Stimulated activated CD4-positive, alpha-beta T cell treated with anti-CD3 and anti-CD28 coated beads, Interleukin-4, amount 100 ng/mL, for 4 hours (primary cell): ENCODE measurements at places on chromosomes 2 and 18.

DNA sequence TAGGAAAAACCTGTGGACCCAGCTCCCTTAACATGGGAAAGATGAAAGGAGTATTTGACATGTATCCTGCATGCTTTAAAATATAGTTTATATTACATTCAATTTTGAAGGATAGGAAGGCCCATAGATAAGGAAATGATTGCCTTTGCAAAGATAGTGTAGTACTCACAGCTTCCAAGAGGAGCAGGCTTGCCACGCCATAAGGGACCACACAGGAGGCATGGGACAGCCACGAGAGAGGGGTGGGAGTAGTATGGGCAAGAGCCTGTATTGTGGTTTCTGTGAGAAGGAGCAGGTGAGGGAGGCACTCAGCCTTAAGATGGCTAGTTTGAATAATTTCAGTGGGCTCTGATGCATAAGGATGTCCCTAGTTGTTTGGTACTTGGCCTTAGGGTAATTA lies 740.3 kb downstream of the SATB2 start:
- DNase-seq, result no peak

DNA sequence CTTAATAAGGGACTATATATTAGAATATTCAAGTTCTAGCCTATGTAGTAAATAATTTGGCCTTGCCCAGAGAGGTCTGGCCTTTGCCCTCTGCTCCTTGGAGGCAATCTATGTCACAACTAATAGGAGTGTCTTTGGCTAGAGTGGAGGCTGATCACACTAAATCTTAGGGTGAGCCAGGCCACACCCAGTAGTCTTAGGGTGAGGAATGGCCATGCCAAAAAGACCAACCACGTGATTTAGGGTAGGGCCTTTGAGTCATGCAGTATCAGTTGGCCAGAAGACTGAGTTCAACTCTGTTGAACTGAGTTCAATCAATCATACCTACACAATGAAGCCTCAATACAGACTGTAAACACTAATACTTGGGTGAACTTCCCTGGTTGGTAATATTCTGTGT lies 26.0 kb upstream of the FLACC1 start:
- DNase-seq, result no peak

- no peak for DNase-seq
Measured at GRCh38 chr18:11741505-11742145, 52.6 kb downstream of the GNAL start.

GRCh38 chr2:74908748-74909444 lies 49.5 kb upstream of the POLE4 start:
- DNase-seq, result no peak

- DNase-seq, result no peak
Measured at GRCh38 chr2:135066710-135067109, 14.6 kb downstream of the RAB3GAP1 start.

DNA sequence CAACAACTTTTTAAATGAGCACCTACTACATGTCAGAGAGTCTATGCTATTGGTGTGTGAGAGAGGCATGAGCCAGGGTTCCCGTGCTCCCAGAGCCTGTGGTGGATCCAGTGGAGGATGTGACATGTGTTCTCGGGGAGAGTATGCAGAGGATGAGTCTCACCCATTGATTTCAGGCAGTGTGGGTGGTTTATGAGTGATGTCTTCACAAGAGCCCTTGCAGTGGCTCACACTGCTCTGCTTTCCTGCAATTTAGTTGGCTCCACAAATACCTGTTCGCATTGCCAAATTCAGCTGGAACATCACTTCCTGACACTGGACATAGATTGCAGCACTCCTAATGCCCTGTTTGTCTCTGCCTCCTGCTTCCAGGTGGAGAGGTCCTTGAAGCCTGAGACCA lies 243.6 kb upstream of the CXCR4 start:
- no peak for DNase-seq

DNA sequence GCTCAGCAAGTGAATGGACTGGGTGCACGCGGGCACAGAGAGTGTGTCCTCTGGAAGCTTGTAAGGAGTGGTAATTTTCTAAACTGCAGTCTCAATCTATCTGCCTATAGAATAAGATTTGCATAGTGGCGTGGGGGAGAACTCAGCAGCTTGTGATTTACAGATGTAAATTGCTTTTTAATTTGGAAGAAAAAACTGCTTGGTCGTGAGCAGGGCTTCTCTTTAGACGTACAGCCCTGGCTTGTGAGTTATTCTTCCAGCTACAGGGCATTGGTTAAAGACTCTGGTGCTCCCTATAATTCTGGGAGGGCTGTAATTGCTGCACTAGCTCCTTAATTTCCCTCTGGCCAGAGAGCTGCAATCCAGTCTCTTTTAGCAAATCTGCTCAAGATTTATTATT lies 84.9 kb downstream of the MARCO start:
- DNase-seq, result no peak

GRCh38 chr2:56713161-56713676 lies 529.4 kb downstream of the CCDC85A start:
- DNase-seq, result no peak

GRCh38 chr2:117859924-117860647 lies 45.6 kb downstream of the DDX18 start:
- no peak for DNase-seq

DNA sequence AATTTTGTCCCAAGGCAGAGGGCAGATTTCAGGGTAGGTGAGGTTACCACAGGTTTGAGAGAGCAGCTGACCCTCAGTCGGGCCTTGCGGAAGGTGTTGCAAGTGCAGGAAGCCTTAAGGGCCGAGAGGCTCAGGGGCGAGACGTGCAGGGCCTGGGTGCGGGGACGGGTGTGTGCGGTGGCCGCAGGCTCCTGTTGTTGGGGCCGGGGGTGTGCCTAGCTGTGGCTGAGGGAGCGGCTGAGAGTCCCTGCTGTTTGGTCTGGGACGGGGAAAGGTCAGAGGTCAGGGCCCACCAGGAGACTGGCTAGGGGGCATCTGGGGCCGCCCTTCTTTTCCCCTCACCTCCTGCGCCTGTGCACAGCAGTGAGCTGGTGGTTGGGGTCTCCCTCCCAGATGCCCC lies 52.5 kb downstream of the NTSR2 start:
- DNase-seq, result no peak

- no peak for DNase-seq
Measured at GRCh38 chr2:100269889-100270288, 52.4 kb downstream of the LONRF2 start.

GRCh38 chr18:11051462-11051861 lies 97.9 kb downstream of the PIEZO2 start:
- no peak for DNase-seq

DNA sequence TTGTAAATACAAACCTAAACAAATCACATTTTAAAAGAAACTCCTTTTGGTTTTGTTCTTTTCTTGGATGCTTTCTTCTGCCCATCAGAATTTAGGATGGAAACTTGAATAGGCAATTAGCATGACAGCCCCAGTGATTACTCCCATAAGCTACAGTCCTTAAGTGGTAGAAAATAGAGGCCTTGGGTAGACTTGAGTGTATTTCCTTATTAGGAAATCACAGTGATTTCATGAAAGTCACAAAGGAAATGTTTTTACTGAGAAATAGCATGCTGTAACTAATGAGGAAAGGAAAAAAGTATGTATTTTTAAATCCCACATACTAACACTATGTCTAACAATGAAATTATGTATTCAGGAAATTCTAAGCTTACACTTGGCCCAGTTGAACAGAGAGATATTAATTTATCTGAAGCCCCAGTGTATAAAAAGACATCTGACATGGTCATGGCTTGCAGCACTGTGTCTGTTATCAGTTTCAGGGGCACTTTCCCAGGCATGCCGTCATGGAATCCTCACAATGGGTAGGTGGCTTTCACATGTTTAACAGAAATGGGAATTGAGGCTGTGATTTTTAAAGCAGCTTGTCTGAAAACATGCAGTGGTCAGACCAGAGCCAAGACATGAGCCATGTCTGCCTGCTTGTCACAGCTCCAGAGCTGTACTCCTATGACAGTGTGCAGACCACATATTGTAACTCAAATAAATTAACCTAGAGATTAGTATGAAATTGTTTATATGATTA lies 79.7 kb upstream of the TRIB2 start:
- DNase-seq, result no peak

DNA sequence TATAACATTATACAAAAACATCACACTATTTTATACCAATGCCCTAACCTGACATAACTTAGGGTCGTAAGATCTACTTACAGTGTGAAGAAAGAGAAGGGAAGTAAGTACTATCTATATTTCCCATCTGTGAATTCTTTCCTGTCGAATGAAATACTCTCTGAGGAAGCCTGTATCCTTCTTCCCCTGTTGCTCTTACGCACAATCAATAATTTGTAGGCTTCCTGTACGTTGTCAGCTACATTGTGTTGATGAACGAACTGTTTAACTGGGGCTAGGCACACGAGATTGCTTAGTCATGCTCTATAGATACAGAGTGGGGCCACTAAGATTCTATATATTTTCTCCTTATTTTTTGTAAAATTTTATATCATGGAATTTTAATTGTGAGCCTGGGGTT lies 1125.0 kb upstream of the CELF4 start:
- DNase-seq, result no peak

GRCh38 chr2:76953733-76954347 lies 568.3 kb downstream of the LRRTM4 start:
- no peak for DNase-seq

- no peak for DNase-seq
Measured at GRCh38 chr2:108786008-108786353, 590 bp upstream of the CCDC138 start.

DNA sequence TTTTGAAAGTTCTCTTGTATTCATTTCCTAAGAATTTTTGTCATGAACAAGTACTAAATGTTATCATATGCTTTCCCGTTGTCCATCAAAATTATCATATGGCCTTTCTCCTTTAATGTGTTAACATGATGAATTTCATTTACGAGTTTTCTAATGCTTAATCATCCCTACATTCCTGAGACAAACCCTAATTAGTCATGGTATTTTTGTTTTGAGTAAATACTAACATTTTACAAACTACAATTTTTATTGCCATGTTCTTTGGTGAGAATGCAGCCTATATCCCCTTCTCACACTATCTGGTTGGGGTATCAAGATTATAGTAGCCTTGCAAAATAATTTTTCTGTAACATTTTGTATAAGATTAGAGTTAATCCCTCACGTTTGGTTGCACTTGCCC lies 14.5 kb downstream of the SMAD2 start:
- no peak for DNase-seq

- DNase-seq, result no peak
Measured at GRCh38 chr2:229275506-229275905, 4.4 kb upstream of the PID1 start.

- DNase-seq, result no peak
Measured at GRCh38 chr2:14297340-14297739, 335.2 kb upstream of the LRATD1 start.

DNA sequence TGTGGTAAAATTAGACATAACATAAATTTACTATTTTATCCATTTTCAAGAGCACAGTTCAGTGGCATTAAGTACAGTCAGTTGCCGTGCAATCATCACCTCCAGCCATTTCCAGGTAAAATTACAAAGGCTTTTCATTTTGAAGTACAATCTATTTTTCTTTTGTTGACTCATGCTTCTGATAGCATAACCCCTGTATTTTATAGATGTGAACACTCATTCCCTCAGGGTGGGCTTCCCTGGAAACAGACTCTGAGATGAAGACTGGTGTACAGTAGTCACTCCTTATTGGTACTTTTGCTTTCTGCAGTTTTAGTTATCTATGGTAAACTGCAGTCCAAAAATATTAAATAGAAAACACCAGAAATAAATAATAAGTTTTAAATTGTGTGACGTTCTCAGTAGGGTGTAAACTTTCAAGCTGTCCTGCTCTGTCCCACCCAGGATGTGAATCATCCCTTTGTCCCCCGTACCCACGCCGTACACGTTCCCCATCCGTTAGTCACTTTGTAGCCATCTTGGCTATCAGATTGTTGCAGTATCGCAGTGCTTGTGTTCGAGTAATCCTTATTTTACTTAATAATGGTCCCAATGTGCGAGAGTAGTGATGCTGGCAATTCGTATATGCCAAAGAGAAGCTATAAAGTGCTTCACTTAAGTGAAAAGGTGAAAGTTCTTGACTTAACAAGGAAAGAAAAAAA lies 41.1 kb upstream of the NAB1 start:
- DNase-seq, result no peak

- DNase-seq, result no peak
Measured at GRCh38 chr2:170641961-170642360, 73.2 kb upstream of the SP5 start.

GRCh38 chr2:18373664-18374063 lies 186.8 kb downstream of the RDH14 start:
- no peak for DNase-seq

- DNase-seq, result no peak
Measured at GRCh38 chr2:58106896-58107295, 60.3 kb downstream of the VRK2 start.

GRCh38 chr2:236196366-236196765 lies 28.2 kb upstream of the GBX2 start:
- no peak for DNase-seq

DNA sequence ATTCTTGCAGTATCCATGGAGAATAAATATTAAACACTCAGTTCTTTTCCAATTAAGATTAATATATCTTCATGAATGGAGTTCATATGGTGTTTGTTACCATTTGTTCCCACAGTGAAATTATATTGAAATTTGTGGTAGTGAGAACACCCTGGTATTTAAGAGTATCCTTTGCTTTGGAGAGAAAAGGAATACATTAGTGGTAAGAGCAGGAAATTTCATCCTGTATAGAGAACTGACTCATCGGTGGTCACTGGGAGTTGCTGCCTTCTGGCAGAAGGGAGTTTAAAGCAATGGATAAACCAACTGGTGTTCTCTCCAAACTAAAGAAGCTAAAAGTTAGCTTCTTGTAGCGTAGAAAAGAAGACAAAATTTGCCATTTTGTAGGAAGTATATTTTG lies 107.3 kb downstream of the MYO1B start:
- DNase-seq, result no peak

GRCh38 chr2:64548761-64549160 lies 24.6 kb downstream of the AFTPH start:
- DNase-seq, result no peak

GRCh38 chr2:160934263-160934662 lies 226.0 kb upstream of the TANK start:
- DNase-seq, result no peak

DNA sequence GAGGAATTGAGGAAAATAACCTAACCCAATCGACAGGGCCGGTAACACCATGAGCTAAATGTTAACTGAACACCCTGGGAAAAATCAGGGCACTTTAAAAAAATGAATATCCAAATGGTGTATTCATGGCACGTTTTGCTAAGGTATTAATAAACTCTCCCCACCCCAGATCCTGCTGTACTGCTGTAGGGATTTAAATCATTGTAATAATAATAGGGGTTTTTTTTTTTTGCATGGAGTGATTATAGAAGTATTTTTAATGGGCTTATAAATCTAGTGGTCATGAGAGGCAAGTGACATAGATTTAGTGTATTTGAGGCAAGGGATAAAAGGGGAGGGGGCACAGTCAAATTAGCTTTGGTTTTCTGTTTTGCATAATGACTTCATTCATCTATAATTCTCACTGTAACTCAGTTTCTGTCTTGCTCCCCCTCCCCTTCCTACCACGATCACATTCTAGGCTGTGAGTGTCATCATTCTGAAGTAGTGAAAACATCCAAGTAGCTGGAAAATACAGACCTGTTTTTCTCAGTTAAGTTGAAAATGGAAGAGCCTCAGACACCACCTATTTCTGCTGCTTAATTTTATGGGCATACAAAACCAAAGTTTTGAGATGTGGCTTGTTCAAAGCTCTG lies 18.2 kb upstream of the MGAT5 start:
- DNase-seq, result no peak

- no peak for DNase-seq
Measured at GRCh38 chr2:234952270-234953115, 676 bp downstream of the SH3BP4 start.
